CD4-positive, CD25-positive, alpha-beta regulatory T cell (primary cell): ENCODE measurements at places on chromosomes 7 and 10. TPM values are rescaled to one million over a fixed set of nuclear protein-coding genes. Genes with fewer than 3 reads are reported as not detected.

GRCh38 chr7:38829488-38830165 is 79.4 kb downstream of the VPS41 start:
- H3K4me1 ChIP-seq = no peaks in the 10 kb centered on the region
- DNase-seq = no peak
- H3K27me3 ChIP-seq = no peaks in the 10 kb centered on the region
- no peak overlapping the region for H3K27ac ChIP-seq

The PIK3CG gene
- polyA plus RNA-seq = 16.8 TPM

GRCh38 chr7:47413526-47414341 is 168.2 kb downstream of the TNS3 start:
- H3K4me3 ChIP-seq = no peak overlapping the region
- H3K36me3 ChIP-seq = no peaks in the 10 kb centered on the region
- no peaks in the 10 kb centered on the region for H3K4me1 ChIP-seq
- DNase-seq = no peak

The GARIN1A gene
- polyA plus RNA-seq = not detected

The HGF gene
- not detected for polyA plus RNA-seq

The CDHR3 gene
- 5.9 TPM for polyA plus RNA-seq
